Skin of body (tissue), 3 donors: ENCODE measurements at places on chromosomes 3 and 15.

DNA sequence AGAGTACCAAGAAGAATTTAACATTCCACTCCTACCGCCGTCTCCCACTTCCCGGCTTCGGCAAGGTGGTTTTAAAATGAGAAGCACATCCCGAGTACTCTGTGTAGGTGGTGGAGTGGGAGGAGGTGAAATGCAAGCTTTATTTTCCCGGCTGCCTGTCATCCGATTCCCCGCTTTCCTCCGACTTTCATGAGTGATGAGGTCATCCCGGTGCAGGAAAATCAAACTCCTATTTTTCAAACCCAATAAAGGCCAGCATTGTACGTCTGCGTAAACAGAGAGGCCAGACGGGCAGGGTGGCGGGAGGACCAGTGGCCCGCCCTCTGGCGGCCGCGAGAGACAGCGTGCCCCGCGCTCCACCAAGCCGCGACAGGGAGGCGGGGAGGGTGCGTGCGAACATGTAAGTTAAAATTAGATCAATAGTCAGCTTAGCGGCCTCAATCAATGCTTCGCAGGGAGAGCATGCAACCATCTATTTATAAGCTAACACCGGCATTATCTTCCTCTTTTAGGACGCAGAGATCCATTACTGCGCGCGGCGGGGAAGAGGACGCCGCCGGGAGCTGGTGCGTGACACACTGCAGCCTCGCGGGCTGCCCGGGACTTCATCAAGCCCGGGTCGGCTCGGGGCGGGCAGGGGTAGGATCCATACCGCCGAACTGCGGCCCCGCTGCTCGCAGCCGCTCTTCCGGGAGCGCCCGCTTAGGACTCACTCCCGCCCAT is 163.3 kb downstream of the CD47 start:
- DNase-seq: peak; percentile 55

GRCh38 chr3:125011941-125012340 is 43.9 kb downstream of the HEG1 start:
- no peak for DNase-seq

GRCh38 chr3:120506828-120507774 is 56.3 kb upstream of the FSTL1 start:
- peak; percentile 42 for DNase-seq

- DNase-seq: no peak
These were observed 128.2 kb downstream of the SOX2 start for GRCh38 chr3:181839916-181840297.

- DNase-seq: no peak
These were observed 46.1 kb downstream of the STARD5 start for GRCh38 chr15:81277851-81278250.
